Epithelial cell of esophagus (primary cell): ENCODE measurements at places on chromosomes 11 and 22.

DNA sequence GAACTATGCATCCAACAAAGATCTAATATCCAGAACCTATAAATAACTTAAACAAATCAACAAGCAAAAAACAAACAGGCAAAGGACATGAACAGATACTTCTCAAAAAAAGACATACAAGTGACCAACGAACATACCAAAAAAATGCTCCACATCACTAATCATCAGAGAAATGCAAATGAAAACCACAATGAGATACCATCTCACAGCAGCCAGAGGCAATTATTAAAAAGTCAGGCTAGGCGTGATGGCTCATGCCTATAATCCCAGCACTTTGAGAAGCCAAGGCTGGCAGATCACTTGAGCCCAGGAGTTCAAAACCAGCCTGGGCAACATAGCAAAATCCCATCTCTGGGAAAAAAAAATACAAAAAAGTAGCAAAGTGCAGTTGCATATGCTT, 10.7 kb downstream of the SAA4 start:
- no peak for DNase-seq

DNA sequence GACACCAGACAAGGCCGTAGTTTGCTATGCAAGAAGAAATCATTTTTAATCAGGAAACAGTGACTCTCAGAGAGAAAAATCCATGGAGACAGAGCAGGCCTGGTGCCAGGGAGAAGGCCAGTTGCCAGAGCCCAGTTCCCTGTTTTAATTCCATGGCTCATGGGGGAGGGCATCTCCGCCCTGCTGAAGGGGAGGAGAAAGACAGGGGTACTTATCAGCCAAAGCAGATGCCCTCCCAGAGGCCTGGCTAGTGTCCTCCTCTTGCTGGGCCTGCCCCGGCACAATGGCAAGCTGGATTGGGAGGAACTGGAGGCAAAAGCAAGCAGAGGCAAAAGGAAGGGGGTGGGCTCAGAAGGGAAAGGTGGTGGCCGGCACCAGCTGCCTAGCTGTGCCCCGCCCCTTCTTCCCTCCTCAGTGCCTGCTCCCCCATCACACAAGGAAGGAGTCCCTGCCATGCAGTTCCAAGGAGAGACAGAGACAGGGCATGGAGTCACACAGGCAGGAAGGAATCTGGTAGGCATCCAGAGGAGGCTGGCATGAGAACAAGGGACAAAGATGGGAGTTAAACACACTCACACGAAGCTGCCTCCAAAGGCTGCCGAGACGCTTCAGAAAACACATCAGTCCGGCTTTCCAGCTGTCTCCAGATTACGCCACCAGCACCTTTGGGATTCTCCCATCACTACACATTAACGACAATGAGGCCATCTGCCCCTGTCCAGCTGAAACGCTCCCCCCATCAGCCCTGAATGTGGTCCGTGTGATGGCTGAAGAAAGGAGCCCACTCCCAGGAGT, 591.8 kb downstream of the BUD13 start:
- no peak for DNase-seq

DNA sequence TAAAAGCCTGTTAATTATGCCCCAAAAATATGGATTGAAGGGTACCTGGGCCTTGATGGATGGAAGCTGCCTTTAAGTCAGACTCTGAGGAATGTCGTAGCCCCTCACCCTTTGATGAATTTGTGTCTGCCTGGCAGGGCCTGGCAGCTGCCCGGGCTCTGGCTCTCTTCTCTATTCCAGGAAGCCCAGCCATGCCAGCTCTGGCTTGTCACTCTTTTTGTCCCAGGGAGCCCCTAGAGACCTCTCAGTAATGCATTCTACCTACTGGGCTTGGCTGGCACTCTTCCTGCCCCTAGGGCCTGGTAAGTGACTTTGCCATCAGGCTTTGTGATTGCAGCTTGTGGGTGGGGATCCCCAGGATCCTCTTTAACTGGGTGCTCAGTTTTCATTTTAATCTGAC, 103.8 kb downstream of the GRIK4 start:
- DNase-seq: no peak

DNA sequence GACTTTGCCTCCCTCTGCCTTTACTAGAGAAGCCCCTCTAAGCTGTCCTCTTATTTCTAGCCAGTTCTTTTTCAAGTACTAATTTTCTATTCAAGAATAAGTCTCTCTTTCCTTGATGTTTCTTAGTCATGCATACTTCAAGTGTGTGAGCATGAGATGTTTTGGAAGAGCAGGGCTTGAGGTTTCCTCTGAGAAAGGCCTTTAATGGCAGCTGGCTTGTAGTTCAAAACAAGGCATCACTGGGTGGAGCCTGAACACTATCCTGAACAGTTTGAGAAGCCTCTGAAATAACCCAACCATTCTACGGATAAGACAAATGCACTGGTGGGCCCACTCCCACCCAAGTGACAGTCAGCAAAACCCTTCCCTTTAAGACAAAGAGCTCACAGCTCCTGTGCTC, 37.6 kb downstream of the CLDN25 start:
- DNase-seq: no peak

- no peak for DNase-seq
Measured at GRCh38 chr11:63764340-63764678, 4.3 kb downstream of the ZFTA start.

GRCh38 chr11:83195143-83195466, 1.6 kb downstream of the ANKRD42 start:
- no peak for DNase-seq

GRCh38 chr11:95520369-95521132, 269.0 kb downstream of the FAM76B start:
- no peak for DNase-seq

DNA sequence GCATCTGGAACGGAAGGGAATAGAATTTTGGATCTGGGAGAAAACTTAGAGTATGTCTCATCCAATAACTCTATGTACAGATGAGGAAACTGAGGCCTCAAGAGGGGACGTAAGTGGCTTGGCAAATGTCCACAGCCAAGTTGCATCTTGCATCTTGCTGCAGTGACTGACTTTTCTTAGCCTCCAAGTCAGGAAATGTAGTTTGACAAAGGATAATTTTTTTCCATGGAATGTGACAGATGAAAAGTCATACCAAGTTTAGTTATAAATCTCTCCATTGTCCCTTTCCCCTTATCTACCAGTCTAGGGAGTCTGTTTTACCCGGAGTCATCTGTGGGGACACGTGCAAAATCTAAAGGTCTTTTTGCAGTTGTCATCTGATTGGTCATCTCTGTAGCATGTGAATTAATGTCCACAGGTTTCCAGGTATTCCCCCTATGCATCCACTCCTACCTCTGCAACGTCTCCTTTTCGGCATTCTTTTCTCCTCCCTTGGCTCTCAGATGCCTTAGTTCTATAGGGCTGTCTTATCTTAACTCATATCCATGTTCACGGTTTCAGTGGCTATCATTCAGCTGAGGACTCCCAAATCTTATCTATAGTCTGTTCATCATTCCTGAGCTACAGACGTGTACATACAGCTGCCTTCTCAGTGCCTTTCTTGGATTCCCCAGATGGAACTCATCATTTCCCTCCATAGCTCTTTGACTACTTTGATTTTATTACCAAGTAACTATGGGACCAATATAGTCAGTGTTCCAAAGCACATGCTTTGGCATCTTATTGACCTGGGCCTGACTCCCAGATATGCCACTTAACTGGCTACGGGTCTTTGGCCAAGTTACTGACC, 139.5 kb upstream of the TIMP3 start:
- DNase-seq: no peak

GRCh38 chr11:129973068-129973467, 29.6 kb downstream of the PRDM10 start:
- DNase-seq: no peak

GRCh38 chr11:40401132-40401853, 1058.2 kb downstream of the LRRC4C start:
- DNase-seq: no peak

DNA sequence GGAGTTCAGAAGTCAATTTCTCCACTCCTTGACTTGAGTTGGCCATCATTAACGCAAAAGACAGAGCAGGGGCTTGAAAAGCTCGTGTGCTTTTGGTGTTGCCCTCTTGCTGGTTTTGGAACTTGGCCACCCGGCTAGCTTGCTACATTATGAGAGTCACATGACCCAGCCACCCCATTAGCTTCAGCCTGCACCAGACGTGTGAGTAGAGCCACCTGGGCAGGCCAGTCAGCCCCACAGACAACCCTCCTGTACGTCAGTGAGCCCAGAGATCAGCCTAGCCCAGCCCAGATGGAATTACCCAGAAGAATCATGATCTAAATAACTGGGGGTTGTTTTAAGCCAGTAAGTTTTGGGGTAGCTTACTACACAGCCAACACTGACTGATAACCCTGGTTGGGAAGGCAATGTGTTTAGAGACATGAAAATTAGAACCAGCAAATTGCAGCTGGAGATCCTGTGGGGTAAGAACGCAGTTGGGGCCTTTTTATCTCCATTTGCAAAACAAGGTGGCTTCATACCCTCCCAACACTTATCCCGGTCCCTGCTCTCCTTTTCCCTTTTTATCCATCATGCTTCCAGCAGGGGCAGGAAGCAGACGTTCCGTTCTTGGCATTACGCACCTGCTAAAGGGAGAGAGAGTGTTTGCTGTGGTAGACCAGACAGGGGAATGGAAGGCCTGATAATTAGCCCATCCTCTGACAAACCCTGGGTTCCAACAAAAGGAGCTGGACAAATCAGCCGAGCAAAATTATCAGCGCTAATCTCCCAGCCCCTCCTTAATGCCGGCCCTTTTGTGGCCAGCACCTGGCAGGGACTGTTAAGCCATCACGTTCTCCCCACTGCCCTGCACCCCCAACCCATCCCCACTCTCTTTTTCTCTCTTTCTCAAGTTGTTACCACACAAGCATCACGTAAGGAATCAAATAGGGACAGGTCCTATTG, 548.7 kb upstream of the CADM1 start:
- no peak for DNase-seq

- peak; percentile 28 for DNase-seq
Measured at GRCh38 chr11:72075109-72075508, 5.2 kb downstream of the NUMA1 start.

- no peak for DNase-seq
Measured at GRCh38 chr11:113867843-113868503, 7.4 kb downstream of the USP28 start.

DNA sequence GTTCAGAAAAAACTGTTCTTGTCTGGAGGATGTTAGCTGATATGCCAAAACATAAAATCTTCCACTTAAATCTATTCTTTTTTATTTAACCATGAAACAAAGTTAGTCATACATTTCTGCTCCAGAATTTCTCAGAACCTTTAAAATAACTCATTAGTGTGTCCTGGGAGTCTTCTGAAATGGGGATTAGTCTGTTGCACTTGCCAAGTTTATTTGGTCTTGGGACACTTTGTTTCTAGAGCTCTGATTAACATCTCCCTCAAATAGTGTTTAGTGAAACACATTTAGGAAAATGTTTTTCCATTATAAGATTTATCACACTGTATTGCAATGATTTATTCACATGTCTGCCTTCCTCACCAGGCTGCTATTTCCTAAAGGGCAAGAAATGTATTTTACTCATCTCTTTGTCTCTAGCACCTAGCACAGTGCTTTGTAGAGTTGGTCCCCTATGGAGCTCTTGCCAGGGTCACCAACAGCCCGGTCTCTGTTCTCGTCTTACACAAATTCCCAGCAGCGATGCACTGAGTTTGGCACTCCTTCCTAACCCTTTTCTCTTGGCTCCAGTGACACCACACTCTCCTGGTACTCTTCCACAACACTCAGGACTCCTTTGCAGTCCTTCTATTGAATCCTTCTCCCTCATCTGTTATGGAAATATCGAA, 189.2 kb downstream of the CSNK2A3 start:
- DNase-seq: no peak

DNA sequence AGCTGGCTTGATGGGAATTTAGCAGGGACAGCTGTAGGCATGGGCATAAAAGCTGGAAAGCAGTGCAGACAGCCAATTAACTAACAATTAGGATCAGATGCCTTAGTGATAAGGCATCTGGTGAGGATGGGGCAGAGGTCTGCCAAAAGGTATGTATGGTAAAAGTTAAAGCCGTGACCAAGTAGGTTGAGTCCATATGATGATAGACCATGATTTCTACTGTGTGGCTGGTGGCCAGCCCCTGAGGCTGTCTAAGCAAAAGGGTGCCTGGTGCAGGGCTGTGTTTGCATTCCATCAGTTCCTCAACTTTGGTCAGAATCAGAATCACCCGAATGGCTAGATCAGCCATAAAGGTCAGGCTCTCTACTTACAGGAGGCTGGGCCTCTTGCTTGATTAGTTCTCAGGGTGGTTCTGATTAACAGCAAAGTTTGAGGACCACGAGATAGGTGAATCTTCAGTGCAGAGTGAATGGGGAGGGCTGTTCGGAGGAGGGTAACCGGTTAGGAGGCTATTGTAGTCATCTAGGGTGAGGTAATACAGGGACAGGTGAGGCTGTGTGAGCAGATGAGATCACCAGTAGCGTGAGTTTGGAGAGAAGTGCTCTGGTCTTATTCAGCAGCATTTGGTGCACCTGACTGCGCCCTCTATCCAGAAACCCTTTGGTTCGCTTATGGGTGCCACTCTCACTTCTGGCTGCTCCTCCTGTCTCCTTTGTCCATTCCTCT, 27.2 kb downstream of the PPFIBP2 start:
- DNase-seq: peak; percentile 77

DNA sequence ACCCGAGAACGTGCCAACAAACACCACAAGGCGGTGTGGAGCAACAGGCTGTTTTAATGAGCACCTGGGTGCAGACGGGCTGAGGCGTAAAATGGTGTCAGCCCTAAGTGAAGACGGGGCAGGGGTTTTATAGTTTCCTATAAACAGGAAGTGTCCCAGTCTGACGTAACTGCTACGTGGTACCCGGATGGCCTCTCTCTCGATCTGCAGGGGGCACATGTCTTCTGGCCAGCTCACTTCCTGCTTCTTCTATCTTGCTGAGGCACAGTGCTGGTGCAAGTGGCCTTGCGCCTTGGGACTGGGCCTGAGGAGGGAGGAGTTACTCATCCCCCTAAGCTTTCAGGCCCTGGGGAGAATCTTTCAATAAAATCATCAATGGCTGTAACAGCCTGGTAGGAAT, 20.9 kb downstream of the OOSP3 start:
- no peak for DNase-seq

GRCh38 chr11:121419836-121420235, 32.3 kb upstream of the SORL1 start:
- DNase-seq: no peak

GRCh38 chr22:22395245-22395644, 113.3 kb downstream of the ZNF280B start:
- DNase-seq: no peak

GRCh38 chr11:133937015-133937414, 19.8 kb downstream of the IGSF9B start:
- DNase-seq: no peak

- no peak for DNase-seq
Measured at GRCh38 chr11:111912535-111912934, at the start of gene HSPB2. TSS of gene HSPB2 (plus strand) at chr11:111912734. CDS start at chr11:111912830, 96 bp downstream.

- DNase-seq: peak; percentile 72
Measured at GRCh38 chr11:59918987-59919589, 19.1 kb upstream of the OOSP1 start.

- DNase-seq: peak; percentile 54
Measured at GRCh38 chr11:13338019-13338426, 60.4 kb downstream of the BMAL1 start.

DNA sequence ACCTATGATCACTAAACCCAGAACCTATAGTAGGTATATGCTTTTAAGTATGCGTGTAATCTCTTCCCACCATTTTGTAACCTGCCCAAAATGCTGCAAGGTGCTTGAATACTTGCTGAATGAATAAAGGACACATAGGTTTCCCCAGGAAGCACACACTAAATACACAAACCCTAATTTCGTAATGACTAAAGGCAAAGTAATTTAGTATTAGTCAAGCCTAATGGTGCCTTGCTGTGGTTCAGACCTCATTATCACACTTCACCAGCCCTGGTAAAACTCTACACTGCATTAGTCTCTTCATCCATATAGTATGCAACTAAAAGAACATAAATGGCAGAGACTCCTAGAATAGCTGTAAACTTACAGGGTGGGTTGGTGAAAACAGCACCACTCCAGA, 289.0 kb upstream of the PITPNB start:
- peak; percentile 51 for DNase-seq
